ENCODE measurements at places on chromosomes 5 and 9.

DNA sequence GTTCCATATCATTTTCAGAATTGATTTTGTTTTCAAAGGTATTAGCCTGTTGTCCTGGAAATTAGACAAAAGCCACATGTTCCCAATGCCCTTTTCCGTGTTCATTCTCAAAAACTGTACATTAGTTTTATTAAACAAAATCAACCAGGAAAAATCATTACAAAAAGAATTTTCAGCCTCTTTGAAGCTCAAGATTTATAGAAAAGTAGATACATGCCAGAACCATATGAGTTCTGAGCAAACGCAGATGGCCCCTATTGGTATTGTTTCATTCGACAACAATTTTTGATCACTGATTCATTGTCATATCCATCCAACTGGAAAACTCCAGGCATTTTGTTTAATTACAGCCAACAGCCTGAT, 148.5 kb upstream of the GRAMD2B start:
- no peak for DNase-seq

GRCh38 chr5:19555876-19556275, 432.1 kb downstream of the CDH18 start:
- DNase-seq, result no peak

- DNase-seq, result no peak
Observed at GRCh38 chr5:102922799-102923477, 167.8 kb downstream of the PAM start.

- no peak for DNase-seq
Observed at GRCh38 chr9:135040892-135041291, 46.6 kb upstream of the OLFM1 start.
